Breast epithelium (tissue), 4 donors: ENCODE measurements at places on chromosomes 13 and 19. TPM values are rescaled to one million over a fixed set of nuclear protein-coding genes. Genes with fewer than 3 reads are reported as not detected.

DNA sequence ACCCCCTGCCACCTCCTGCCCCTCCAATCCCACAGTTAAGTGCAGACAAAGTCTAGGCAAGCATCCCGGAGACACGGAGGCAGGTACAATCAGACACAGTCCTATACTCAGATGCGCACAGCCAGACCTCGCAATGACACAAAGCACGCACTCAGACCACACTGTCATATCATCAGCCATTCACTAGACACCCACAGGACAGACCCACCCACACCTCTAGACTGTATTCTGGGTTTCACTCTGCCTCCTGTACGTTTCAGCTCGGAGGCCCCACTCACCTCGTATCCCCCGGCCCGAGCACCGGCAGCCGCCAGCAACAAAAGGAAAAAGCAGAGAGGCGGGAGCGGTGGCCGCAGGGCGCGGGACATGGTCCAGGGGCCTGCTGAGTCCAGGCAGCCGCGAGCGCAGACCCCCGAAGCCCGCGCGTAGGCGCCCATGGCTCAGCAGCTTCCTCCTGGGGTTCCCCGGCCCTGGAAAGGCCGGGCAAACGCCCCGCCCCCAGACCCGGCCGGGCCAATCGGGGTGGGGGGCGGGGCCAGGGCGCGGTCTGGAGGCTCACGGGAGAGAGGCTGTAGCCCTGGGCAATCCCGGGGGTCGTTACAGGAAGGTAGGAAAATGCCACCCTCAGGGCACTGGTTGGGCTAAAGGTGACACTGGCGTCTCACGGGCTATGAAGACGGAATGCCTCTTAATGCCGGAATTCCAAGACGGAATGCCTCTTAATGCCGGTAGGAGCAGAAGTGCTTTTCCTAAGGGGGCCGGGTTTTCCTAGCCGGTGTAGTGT, at the start of the genes MAN2B1 and WDR83:
Gene MAN2B1, minus strand, starts transcription at position 478 of the 784 bp plus-strand sequence. Its CDS starts 41 bp downstream, at position 437.
Gene WDR83, plus strand, starts transcription at position 543 of the 784 bp plus-strand sequence. CDS start 2,984 bp downstream, outside the sequence.
- H3K27me3 ChIP-seq, result no peaks in the 10 kb centered on the region
- DNase-seq, result peak; percentile 61
- no peaks in the 10 kb centered on the region for H3K36me3 ChIP-seq

GRCh38 chr13:48539550-48539949, 6.7 kb upstream of the RCBTB2 start:
- H3K36me3 ChIP-seq, result no peaks in the 10 kb centered on the region
- DNase-seq, result no peak
- H3K4me3 ChIP-seq, result no peak overlapping the region
- no peaks in the 10 kb centered on the region for H3K4me1 ChIP-seq
- H3K27me3 ChIP-seq, result no peaks in the 10 kb centered on the region

DNA sequence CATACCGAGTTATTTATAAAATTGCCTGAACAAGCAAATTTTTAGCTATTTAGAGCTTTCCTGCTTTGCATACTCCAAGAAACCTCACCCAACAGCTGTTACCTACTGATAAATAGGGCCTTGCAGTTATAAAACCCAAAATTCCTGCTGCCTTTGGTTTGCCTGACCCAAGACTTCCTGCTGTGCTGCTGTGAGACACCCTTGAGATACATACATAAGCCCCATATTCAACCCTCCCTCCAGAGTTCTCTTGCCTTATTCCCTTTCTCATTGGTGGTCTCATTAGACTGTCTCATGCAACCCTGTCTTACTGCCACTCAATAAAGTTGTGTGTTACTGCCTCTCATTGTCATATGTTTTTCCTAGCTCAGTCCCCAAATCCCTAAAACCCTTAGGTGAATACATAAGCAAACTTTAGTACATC, 677.6 kb downstream of the UQCRFS1 start:
- H3K27me3 ChIP-seq, result no peaks in the 10 kb centered on the region
- no peak overlapping the region for H3K27ac ChIP-seq
- no peak overlapping the region for H3K4me3 ChIP-seq
- no peak for DNase-seq

GRCh38 chr13:63161219-63161618, 1745.6 kb upstream of the PCDH20 start:
- no peaks in the 10 kb centered on the region for H3K36me3 ChIP-seq
- DNase-seq, result no peak

DNA sequence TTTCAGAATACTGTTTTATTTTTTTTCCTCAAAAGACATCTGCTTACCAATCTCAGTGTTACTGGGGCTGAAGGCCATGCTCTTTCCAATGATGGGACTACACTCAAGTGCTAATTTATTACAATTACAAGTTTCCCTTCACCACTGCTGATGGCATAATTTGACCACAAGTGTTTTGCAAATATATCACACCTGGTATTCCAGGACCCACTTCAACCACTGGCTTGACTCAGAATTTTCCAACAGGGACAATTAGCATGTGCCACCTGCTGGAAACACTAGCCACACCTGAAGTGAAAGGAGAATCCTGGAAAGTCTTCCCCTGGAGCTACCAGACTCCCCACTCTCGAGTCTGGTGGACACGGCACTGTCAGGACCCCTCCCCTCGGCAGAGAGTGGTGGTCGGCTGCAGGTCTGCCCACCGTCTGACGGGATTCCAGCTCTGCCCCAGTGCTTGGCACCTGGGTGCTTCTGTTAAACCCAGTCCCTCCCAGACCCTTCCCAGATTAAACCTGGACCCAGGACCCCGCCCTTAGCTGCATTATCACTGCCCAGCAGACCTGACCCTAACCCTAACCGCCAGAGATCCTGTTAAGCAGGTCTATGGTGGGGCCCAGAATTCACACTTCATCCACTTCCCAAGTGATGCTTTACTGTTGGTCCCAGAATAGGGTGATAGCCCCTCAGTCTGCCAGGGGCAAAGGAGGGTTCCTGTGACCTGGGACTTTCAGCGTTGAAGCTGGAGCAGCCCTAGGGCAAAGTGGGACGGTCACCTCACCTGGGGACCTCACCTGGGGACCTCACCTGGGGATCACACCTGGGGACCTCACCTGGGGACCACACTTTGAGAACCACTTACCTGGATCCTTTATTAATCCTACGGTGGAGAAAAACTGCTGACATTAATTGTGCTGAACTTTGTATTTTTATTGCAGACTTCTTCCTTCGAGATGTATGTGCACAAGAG, 17.6 kb upstream of the RASA3 start:
- H3K4me3 ChIP-seq, result no peak overlapping the region
- no peak for DNase-seq
- H3K36me3 ChIP-seq, result no peaks in the 10 kb centered on the region

DNA sequence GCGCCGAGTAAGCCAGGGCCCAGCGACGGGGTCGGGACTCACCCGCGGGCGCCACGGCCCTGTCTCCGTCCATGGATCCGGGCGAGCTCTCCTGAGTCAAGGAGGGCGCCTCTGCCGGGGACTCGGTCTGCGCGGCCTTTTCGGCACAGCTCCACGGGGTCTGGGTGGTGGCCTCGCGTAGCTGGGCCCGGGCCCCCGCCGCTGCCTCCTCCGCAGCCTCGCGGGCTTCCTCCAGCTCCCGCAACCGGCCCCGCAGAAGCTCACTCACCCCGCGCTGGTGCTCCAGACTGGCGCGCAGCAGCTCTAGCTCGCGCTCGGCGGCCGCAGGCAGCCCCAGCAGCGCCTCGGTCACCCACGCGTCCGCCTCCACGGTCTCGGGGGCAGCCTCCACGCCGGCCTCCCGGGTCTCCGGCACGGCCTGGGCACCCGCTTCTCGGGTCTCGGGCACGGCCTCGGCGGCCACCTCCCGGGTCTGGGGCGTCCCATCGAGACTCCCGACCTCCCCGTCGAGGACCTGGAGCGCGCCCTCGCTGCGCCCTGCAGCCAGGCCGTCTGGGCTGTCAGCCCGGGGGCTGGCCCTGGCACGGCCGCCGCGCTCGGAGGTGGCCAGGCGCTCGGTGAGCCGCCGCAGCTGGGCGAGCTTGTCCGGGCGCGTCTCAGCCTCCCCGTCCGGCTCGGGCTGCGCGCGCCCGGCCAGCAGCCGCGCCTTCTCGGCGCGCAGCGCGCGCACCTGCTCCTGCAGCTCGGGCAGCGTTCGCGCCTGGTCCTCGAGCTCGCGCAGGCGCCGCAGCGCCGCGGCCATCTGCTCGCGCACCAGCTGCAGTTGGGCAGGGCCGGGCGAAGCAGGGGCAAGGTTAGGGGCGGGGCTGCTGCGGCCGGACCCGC, 8.4 kb downstream of the KANK3 start:
- H3K36me3 ChIP-seq, result no peaks in the 10 kb centered on the region
- H3K27me3 ChIP-seq, result peaks cover 10% of the 10 kb centered on the region
- H3K27ac ChIP-seq, result no peak overlapping the region
- H3K4me1 ChIP-seq, result peaks cover 8% of the 10 kb centered on the region
- peak overlapping the region; percentile 46 for H3K4me3 ChIP-seq
- DNase-seq, result no peak

GRCh38 chr13:32267836-32268439, 47.2 kb downstream of the ZAR1L start:
- H3K27ac ChIP-seq, result no peak overlapping the region
- no peaks in the 10 kb centered on the region for H3K4me1 ChIP-seq
- DNase-seq, result no peak
- H3K27me3 ChIP-seq, result no peaks in the 10 kb centered on the region
- no peaks in the 10 kb centered on the region for H3K36me3 ChIP-seq

DNA sequence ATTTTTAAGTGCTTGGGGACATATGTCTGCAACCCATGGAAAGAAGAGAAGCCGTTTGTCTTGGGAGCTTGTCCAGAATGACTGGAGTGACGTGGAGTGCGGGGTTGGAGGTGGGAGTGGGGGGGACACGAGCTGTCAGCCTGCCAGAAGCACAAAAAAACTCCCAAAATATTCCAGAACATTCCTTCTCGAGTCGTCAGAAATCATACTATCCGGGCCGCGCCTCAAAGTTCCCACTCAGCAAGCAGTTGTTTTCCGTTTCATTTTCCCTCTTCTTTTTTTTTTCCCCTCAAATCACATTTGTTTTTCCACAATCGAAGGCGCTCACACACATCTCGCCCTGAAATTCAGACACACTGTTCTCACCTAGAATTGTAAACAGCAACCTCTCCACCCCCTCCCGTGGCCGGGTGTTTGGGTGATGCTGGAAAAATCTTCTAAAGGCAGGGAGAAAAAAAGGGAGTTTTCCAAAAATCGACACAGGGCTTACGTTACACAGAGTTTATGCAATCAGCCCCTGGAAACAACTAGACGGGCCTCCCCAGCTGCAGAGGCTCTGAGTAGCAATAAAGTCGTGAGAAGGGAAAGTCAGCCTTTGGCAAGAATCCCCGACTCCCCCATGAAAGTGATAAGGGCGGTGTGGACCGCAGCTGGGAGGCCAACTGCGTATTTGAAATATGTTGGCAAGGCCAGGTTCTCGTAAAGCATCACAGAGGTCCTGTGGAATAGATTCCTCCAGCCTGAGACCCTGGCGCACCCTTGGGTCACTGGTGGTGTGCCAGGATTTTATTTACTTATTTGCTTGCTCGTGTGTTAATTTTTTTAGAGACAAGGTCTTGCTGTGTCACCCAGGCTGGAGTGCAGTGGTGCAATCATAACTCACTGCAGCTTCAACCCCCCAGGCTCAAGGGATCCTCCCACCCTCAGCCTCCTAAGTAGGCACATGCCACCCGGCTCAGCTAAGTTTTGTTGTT, 31.2 kb upstream of the KLF2 start:
- peak overlapping the region; percentile 43 for H3K4me3 ChIP-seq
- H3K27me3 ChIP-seq, result no peaks in the 10 kb centered on the region

GRCh38 chr19:18847549-18848463, 16.0 kb downstream of the UPF1 start:
- peak overlapping the region; percentile 46 for H3K4me3 ChIP-seq
- H3K27ac ChIP-seq, result peak overlapping the region; percentile 76

PCSK4 gene
- 2.2 TPM for total RNA-seq

PCDH17 gene
- 1.4 TPM for total RNA-seq

CEACAM16 gene
- total RNA-seq, result not detected

C2CD4C gene
- total RNA-seq, result 0.29 TPM

TEX101 gene
- total RNA-seq, result not detected

ALOX5AP gene
- total RNA-seq, result 32.1 TPM
